Common myeloid progenitor, CD34-positive (primary cell): ENCODE measurements at places on chromosomes 13 and 19.

DNA sequence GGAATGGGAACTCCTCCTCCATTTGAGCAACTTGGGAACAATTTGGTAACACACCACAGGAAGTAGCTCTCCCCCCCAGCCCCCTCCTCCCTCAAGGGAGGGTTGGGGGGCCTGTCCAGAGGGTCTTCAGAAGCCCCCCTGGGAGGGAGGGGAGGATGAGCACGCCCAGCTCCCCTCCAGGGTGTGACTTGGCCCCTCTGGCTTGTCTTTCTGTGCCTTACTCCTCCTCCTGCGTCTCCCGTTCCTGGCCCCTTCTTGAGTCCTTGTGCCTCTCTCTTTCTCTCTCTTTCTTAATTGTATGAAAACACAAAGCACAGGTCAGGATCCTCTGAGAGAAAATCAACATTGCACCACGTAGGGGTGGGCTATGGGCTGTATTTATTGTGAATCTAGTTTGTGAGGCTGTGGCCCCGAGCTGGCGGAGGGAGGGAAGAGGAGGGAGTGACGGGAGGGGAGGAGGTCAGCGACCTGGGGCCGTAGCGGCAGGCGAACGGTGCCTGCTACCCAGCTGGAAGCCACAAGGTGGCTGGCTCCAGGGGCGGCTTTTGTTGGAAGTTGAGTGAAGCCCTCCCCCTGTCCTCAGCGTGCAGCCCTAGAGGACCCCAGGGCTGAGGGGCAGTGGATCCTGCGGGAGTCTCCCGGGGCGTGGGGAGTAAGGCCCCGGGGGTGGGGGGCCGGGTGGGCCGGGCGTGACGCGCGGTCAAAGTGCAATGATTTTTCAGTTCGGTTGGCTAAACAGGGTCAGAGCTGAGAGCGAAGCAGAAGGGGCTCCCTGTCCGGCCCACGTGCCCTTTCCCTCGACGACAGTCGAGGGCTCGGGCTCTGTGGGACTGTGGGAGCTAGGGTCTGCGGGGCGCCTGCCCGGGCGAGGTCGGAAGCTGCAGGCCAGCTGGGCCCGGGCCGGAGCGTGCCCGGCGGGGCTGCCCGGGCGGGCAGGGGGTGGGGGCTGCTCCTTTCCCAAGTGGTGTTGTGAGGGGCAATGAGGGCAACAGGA is 6.4 kb downstream of the LYL1 start:
- DNase-seq = peak; percentile 77

- no peak for DNase-seq
Measured at GRCh38 chr13:67090856-67091255, 139.3 kb downstream of the PCDH9 start.

DNA sequence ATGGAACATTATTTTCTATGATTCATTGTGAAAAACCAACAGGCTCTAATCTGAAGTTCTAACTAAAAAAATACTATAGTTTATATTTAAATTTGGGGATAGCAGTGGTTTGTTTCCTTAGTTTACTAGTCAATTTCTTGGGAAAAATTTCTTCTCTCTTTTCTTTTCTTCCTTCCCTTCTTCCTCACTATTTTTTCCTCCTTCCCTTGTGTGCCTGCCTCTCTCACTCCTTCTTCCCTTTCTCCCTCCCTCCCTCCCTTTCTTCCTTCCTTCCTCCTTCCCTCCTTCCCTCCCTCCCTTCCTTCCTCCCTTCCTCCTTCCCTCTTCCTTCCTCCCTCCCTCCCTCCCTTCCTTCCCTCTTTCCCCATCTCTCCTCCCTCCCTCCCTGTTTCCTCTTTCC is 226.5 kb downstream of the ZNF536 start:
- no peak for DNase-seq

DNA sequence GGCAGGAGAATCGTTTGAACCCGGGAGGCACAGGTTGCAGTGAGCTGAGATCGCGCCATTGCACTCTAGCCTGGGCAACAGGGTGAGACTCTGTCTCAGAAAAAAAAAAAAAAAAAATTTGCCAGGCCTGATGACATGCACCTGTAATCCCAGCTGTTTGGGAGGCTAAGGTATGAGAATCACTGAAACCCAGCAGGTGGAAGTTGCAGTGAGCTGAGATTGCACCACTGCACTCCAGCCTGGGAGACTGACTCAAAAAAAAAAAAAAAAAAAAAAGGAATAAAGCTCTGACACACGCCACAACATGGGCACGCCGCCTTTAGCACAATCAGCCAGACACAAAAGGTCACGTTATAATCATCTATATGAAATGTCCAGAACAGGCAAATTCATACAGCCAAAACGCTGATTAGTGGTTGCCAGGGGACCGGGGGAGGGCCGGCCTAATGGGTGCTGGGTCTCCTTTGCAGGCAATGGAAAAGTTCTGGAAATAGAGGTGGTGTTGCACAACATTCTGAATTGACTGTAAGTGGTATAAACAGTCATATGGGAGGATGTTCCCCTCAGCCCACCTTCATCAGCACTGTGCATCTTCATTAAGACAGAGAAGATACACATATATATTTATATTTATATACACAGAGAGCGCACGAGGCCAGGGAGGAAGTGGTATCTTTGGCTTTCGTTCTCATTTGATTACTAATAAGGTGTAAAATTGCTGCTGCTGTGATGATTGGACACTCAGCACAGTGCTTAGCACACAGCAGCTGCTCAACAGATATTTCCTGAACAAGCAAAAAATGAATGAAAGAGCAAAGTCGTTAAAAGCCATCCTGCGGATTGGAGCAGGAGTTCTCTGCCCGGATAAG is 3.8 kb downstream of the HSPBP1 start:
- no peak for DNase-seq

GRCh38 chr13:108269601-108270328 is at the start of gene TNFSF13B:
Gene TNFSF13B (plus strand): TSS chr13:108269718. CDS start chr13:108269896, 178 bp downstream.
- peak; percentile 88 for DNase-seq

- DNase-seq = no peak
Measured at GRCh38 chr19:7515645-7516151, at the start of gene ZNF358. Gene ZNF358 (plus strand): TSS chr19:7516103. CDS start chr19:7519243, 3,140 bp downstream.

GRCh38 chr13:34913040-34913439 is 29.0 kb upstream of the NBEA start:
- DNase-seq = no peak

- peak; percentile 60 for DNase-seq
Measured at GRCh38 chr19:46697204-46697960, 19.5 kb downstream of the PRKD2 start.

GRCh38 chr13:94056362-94056990 is 423.0 kb downstream of the DCT start:
- DNase-seq = no peak

GRCh38 chr13:94483970-94484369 is 4.5 kb upstream of the DCT start:
- no peak for DNase-seq

GRCh38 chr19:296476-297225 is 5.4 kb upstream of the PLPP2 start:
- DNase-seq = no peak

- DNase-seq = no peak
Measured at GRCh38 chr19:38135150-38135998, 88.6 kb downstream of the DPF1 start.

DNA sequence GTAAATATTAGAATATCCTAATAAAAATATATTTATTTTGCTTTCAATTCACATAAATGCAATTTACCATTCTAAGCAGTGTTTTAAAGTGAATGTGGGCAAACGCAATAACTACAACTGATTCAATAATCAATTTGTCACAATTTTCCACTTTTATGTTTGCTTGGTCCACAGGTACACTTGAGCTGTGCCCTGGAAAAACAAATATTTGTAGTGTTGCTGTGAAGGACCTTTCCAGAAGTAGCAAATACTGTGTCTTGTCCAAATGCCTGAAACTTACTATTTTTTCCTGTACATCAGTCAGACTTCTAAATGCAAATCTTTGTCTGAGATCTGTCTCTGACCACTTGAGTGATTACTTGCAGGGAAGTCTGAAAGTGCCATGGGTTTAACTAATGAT is 845.8 kb upstream of the SLITRK5 start:
- DNase-seq = no peak

DNA sequence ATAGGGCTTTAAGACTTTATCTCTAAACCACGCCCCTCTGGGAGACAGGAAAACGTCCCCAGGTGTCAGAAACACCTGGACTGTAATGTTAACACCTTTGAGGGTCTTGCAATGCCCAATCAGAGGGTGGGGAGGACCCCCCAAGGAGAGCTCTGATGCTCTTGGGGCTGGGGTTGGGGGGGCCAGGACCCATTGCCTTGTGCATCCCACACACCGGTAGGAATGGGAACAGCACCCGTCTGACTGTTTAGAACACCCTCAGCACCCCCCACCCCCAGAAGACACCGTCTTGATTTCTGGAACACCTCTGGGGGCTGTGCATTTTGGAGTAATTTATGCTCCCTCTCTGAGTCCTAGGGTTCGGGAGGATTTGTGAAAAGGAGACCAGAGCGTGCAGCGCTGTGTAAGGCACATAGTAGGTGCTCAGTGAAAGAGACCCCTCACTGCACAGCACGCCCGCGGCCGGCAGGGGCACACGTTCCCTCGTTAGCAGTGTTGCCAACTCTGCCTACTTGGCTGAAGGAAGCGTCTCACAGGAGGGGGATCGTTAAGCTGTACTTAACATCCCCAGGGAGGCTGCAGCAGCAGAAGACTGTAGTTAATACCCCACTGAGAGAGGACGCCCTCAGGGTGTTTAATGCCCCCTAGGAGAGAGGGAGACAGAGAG is 2.8 kb upstream of the ERFL start:
- DNase-seq = no peak

DNA sequence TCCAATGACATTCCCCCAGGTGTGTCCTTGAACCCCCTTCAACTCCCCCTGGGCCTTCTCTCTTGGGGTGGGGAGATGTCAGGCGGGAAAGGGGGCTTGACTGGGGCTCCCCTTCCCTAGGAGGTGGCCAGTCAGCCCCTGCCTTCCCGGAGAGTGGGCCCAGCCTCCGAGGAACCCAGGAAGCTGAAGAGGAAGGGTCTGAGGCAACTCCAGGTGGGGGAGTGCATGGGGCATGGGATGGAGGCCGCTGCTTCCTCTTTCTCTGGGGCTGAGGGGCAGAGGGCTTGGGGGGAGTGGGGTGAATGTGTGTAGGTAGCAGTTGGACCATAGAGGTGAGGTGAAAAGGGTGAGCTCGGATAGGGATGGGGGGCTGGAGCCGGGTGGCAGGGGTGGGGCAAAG is 2.7 kb upstream of the INAFM1 start:
- DNase-seq = no peak

GRCh38 chr13:46739447-46740098 is 57.4 kb downstream of the ESD start:
- no peak for DNase-seq

DNA sequence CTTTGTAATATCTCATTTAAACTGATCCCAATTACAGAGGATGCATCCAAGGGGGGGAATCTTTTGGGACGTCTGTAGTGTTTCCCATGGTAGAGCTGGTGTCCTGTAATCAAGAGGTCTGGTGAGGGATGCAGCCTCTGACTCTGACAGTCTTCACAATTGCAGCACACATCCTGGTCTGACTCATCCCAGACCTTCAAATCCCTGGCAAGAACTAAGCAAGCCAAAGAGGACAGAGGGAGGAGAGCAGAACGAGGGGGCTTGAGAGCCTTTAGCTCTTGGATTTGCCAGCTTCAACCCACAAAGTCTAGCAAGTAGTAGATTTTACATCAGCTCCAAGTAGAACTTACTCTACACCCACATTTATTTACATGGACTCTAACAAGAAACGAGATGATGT is 17.3 kb upstream of the FCGBP start:
- no peak for DNase-seq

- DNase-seq = no peak
Measured at GRCh38 chr19:2255112-2255845, 938 bp downstream of the JSRP1 start.

GRCh38 chr13:110280985-110281688 is 25.8 kb downstream of the COL4A1 start:
- no peak for DNase-seq

- DNase-seq = no peak
Measured at GRCh38 chr13:26051231-26051656, 572 bp downstream of the SHISA2 start.

- no peak for DNase-seq
Measured at GRCh38 chr13:41765020-41765419, 195.9 kb downstream of the VWA8 start.

DNA sequence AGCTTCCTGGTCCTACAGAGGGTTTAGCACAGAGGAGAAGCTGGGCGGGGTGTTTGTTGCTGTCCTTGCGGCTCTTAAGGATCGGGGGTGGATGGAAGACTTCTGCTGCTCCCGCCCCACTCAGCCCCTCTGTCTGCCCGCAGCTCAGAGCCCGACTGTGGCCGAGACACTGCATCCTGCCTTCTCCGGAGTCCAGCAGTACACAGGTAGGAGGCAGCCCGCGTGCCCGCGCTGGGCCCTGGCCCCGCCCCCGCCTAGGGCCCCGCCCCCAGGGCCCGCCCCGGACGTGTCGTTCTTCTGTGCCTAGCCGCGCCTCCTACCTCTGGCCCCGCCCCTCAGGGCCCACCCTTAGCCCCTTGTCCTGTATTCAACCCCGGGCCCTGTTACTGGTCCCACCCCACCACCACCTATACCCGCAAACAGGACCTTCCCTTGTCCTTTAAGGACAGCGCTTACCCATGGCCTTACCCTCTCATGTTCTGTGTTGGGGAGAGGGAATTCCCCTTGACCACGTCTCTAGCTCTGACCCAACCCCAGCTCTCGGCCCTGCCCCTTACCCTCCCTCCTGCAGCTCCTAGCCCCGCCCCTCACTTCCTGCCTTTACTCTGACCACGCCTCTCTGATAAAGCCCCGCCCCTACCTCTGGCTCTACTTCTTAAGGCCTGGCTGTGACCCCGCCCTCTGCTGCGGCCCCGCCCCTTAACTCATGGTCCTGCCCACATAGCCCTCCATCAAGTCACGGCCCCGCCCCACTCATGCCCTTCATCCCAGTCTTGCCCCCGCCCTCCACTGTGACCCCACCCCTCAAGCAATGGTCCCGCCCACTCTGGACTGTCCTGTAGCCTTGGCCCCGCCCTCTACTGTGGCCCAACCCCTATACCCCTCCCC is 60.5 kb downstream of the CELF5 start:
- peak; percentile 84 for DNase-seq

DNA sequence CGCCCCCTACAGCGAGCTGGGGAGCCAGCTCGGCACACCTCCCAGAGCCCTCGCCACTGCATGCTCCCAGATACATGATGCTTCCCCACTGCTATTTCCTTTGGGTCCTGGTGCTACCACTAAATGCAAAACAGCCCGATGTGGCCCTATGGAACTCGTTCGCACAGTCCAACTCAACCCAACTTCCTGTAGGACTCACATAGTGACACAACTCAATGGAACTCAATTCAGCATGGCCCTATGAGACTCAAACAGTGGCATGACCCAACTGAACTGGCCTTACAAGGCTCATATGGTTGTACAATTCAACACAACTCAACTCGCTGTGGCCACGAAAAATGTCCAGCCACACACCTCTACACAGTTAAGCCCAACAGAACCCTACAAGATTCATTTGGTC is 3.5 kb downstream of the KCNA7 start:
- DNase-seq = no peak

DNA sequence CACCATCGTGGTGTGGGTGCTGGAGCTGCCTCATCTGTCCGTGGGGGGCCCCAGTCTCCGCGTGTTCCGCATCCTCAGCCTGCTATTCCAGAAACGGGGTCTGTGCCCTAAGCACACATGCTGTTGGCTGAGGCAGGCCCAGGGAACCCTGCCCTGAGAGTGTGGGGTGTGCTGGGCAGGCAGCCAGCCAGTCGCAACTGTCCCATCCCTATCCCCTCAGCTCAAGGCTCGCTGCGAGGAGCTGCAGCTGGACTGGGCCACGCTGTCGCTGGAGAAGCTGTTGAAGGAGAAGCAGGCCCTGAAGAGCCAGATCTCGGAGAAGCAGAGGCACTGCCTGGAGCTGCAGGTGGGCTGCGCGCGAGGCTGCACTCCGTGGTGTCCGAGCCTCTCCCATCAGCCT is 21.9 kb downstream of the PLEKHJ1 start:
- DNase-seq = no peak

- DNase-seq = no peak
Measured at GRCh38 chr19:52658595-52658994, 20.4 kb upstream of the ZNF83 start.
